ENCODE measurements at places on chromosomes 2 and 18.
A peak's percentile ranks its signal among the peaks of the same experiment; 100 is the strongest.

- DNase-seq, result peak; percentile 78
These were observed 22.2 kb downstream of the SPAG16 start for GRCh38 chr2:213306316-213306942.

GRCh38 chr2:136492901-136493300 is 272.4 kb upstream of the THSD7B start:
- no peak for DNase-seq

DNA sequence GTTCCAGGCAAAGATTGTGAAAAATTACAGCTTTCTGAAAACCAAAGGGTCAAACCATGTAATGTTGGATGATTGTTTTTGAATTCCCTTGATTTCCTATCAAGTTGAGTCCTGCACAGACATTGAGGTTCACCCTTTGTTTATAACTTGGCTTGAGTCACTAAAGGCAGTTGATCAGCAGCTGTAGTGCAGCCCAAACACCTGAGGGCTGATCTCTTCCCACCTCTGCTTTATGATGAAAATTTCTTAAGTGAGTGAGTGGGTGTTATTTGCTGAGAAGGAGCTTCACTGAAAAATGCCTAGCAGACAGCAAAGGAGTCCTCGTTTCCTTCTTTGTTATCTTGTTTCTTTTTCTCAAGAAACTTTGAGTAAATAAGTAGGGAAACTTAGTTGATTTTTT is 31.9 kb upstream of the BMPR2 start:
- no peak for DNase-seq

- DNase-seq, result no peak
These were observed 54.0 kb upstream of the ITPRID2 start for GRCh38 chr2:181837563-181837962.

DNA sequence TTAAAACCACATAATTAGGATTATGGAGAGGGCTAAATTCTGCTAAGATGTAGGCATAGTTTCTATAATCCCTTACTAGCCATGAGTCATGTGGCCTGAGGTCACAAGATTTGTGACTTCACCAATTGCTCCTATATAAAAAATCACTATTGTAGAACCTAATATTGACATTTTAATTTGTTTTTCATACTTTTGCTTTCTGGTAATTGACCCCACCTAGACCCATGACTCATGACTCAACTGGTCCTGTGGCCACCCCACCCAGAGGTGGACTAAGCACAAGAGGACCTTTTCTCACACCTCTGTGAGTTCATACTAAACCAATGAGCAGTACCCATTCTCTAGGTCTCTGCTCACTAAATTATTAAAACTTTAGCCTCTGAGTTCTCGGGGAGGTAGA is 1567.5 kb upstream of the LRRTM1 start:
- no peak for DNase-seq

DNA sequence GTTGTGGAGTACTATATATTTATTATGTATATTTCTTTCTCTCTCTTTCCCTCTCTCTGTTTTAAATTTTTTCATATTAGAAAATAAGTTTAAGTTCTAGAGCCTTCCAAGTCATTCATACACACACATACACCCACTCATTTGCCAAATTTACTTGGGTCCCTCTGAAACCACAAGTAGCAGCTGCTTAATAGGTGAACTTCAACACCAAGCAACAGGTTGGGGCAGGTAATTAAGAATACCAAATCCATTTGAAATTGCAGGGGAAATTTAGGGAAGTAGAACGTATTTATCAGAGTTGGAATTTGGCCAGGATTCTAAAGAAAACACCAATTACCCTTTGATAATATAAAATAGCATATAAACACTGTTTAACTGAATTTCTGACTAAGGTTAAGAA is 75.0 kb upstream of the RBBP8 start:
- no peak for DNase-seq

DNA sequence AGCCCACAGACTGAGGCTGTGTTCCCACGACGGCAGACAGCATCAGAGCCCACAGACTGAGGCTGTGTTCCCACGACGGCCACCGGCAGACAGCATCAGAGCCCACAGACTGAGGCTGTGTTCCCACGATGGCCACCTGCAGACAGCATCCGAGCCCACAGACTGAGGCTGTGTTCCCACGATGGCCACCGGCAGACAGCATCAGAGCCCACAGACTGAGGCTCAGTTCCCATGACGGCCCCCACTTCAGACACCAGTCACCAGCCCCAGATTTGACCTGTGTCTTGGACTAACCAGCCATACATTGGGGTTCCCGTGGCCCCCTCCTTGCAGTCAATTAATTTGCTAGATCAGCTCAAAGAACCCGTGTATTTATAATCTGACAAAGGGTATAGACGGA is 57.8 kb upstream of the SNTG2 start:
- DNase-seq, result no peak

DNA sequence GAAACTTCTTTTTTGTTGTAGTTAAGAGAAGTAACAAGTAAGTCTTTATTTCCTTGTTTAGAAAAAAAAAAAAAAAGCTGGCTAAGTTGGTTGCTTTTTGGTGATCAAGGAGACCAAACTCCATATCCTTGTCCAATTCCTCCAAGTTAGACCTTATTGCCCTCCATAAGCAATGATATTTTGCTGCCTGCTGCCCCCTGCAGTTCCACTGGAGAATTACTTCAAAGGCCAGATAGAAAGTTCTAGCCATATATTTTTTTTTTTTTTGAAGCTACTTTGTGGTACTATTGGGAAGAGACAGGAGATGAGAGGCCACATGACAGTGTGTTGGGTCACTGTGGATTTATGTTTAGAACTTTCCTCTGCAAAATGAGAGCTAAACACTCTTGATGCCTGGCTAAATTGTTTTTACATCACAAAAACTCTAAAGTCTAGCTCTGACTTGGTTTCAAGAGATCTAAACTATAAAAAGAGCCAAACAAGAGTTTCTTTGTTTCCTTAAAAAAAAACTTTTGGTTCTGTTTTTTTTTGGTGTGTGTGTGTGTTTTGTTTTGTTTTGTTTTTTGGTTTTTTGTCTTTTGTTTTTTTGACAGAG is 80.7 kb upstream of the RASGRP3 start:
- DNase-seq, result peak; percentile 60

- DNase-seq, result no peak
These were observed 46.6 kb upstream of the XIRP2 start for GRCh38 chr2:166841679-166842078.

- DNase-seq, result peak; percentile 53
These were observed 26.9 kb upstream of the KCTD1 start for GRCh38 chr18:26574958-26575864.

GRCh38 chr2:142325870-142326269 is 195.1 kb upstream of the LRP1B start:
- no peak for DNase-seq

GRCh38 chr18:46226461-46226860 is 122.3 kb downstream of the HAUS1 start:
- no peak for DNase-seq

GRCh38 chr2:27442920-27443282 is 720 bp downstream of the KRTCAP3 start:
- DNase-seq, result no peak

DNA sequence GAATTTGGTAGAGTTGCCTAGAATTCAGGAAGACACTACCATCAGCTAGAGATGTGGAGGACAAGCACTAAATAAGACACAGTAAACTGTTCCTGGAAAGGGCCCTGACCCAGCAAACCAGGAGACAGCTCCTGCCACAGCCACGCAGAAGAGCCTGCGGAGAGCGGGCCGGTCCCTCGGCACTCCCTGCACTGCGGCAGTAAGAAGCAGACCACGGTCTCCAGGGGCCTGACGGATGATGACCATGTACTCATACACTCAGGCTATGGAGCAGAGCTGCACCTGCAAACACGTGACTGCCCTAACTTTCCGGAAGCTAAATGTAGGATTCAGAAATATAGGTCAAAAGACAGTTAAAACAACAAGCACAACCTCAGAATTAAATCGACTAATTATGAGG is 72.9 kb downstream of the ZNF516 start:
- no peak for DNase-seq

DNA sequence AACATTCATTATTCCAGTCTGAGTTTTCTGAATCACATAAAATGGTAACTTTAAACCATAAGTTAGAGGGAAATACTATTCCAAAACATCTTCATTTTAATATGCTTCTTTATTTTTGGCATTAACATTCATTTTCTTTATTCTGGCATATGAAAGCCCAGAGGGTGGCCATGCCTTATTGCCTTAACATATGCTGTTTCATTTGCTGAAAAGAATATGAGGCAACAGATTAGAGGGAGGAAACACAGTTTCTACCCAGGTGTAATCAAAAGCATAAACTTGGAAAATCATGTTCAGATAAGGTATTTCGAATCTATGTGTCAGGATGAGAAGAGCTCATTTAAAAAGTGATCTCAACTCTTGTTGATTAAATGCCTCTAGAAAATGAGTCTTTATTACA is 379.9 kb upstream of the DSEL start:
- DNase-seq, result no peak

GRCh38 chr18:54958704-54959625 is at the start of gene CCDC68:
Gene CCDC68, minus strand, starts transcription at chr18:54959461. Its CDS starts 16,670 bp downstream, at chr18:54942791.
- DNase-seq, result peak; percentile 90

DNA sequence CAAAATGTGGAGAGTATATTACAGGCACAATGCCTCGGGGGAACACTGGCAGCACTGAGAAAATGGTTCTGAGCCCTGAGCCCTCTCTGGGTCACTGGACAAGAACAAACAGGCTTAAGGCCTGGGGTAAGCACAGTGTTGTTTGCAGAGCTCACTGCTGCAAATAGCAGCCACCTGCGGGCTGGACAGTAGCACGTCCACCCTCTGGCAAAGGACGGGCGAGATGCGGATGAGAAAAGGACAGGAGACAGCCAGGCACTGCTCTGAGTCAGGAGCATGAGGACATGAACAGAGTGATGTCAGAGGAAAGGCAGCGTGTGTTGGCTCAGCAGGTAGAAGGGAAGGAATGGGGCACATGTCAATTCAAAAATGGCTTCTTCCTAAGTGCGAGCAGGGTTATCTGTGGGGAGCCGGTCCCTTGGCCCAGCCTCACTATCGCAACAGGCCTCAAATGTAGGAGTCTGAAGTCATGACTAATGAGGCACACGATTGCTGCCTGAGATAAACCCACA is 25.9 kb upstream of the NEB start:
- no peak for DNase-seq

DNA sequence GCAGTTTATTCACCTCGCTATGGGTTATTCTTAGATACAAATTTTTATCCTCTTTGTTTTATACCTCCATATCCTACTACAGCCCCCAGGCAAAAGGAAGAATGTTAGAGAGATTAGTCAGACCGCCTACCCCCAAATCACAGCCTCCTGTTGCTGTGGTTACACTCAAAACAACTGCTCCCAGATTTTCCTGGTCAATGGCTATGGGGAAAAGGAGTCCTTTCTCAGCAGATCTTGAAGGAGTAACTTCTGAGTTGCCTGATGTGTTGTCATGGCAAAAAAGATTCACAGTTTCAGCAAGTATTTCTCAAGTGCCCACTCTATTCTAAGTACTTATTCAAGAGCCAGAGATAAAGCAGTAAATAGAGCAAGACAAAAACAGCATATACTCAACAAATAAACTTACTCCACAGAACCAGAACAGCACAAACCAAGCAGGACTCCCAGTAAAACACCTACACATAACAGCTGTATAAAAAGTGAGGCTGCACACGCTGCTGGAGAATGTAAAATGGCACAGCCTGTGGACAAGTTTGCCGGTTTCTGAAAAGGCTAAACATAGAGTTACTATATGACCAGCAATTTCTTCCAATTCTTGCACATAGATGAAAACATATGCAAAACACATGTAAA is 104.8 kb downstream of the NOL10 start:
- DNase-seq, result no peak

DNA sequence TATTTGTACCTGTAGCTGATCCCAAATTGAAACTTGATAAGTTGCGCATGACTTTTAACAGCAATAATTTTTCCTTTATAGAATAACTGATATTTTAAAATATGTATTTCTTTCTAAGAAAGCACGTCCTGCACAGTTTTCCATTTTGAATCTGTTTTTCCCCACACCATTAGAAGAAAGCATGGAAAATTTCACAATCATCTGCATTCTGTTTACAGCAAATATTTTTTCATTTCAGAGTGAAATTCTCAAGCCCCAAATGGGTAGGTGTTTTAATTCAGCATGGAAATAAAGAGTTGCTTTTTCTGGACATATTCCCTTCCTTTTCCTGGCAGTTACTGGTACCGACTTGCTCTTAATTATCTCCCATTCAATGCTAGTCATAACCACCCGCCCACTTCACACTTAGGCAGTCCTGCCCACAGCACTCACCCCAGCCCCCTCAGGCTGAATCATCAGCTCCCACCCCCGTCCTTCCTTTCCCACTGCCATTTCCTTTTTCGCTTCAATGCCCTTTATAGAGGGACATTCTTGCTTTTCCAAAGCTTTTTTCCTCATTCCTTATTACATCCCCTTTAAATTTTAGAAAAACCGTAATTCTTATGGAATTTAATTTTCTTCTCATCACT is 89.2 kb upstream of the GLS start:
- peak; percentile 67 for DNase-seq

DNA sequence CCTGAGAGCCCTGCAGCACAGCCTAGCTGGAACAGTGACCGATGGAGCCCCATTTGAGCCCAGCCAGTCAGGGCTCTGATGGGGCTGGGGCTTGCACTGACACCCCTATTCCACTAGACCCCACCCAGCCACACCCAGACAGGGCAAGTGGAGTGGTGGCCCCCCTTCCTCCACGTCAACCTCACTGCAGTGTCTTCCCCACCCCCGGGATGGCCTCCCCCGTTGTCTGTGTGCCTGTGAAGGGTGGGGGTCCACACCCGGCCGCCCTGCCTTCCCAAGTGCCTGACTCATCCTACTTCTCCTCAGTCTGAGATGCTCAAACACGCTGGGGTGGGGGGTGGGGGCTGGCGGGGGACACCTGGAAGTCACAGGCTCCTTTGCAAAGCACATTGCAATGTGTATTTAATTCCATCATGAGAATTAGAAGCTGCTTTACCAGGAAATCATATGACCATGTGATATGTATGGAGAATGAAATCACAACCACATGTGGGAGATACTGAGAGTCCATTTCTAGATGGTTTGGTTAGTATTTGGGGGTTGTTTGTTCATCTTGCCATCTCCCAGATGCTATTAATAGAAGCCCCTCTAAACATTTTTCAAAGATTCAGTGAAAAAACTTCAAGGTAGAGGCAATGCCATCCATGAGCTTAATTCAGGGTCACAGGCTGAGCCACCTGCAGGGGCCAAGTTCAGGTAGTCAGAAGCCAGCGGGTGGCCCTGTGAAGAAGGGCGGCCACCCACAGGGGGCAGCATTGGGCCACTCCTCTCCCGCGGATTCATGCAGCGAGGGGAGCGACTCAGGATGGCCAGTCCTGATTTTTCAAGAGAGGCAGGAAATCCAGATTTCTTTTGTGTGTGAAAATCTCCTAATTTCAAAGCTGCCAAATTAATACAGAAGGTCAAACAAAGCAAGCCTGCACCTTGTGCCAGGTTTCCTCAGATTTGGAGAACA is 22.7 kb upstream of the GMPPA start:
- peak; percentile 88 for DNase-seq

GRCh38 chr2:40300391-40300790 is 151.5 kb downstream of the SLC8A1 start:
- DNase-seq, result no peak
